ENCODE measurements at places on chromosomes 7 and 10.

- DNase-seq, result no peak
These were observed 13.0 kb downstream of the NRP1 start for GRCh38 chr10:33321516-33321915.

DNA sequence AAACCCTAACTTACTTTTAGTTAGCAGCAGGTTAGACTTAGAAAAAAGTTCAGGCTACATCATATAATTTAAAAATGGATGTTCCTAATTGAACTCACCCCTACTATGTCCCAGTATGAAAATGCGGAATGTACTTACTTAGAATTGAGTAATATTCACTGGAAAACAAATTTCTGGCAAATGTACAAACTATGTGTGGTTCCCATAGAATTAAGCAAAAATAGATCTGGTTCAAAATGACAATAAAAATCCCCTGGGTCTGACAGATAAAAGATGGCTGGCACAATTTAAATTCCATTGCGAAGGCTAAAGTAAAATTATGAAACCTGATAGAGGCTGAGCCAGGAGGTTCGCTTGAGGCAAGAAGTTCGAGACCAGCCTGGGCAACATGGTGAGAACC is 42.4 kb upstream of the PRKAR2B start:
- no peak for DNase-seq

GRCh38 chr10:3486346-3487065 is 298.5 kb downstream of the KLF6 start:
- no peak for DNase-seq

DNA sequence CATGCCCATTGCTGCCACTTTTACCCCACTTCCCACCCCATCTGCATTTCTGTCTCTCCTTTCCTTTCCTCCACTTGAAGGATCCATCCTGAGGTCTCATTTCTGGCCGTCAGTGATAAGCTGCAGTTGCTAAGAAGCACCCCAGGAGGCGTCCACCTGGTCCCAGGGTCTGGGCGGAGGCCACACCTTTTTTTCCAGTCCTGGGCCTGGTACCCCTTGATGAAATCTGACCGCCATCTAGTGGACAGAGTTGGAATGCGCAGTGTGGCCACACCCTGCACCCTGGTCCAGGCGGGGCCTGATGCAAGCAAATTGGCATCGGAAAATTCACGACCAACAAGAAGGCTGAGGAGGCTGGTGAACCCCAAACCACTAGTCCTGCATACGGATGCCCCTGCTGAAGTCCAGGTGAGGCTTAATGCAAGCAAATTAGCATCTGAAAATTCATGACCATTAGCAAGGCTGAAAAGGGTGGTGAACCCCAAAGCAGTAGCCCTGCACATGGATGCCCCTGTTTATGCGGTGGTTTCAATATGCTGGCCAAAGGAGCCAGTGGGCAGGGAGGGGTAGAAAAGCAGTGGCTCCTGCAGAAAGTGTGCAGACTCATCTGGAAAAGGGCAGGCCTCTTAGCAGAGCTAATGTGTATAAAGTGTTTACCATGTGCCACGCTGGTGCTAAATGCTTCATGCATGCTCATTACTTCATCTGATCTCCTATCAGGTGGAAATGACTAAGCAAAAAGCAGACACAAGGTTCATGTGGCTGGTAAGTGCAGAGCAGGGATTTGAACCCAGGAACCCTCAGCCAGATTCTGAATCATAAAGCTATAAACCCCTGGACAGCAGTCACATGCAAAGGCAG is 43.2 kb downstream of the GPAM start:
- peak; percentile 23 for DNase-seq

- DNase-seq, result no peak
These were observed 232.6 kb upstream of the GPR26 start for GRCh38 chr10:123433539-123433938.

DNA sequence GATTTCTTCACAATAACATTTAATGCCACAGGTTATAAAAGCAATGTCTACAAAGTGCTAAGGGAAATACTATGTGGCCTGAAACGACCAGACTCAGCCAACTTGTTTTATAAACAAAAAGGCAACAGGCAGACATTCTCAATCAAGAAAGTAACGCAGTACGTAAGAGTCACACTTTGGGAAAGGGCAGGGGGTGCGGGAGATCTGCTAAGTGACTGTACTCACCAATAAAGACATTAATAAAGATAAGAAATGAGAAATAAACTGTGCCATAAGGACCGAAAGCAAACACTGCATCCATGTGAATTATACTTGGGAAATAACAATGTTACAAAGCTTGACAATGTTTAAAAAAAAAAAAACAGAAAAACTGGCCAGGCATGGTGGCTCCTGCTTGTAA is 25.5 kb downstream of the NSUN6 start:
- no peak for DNase-seq

- no peak for DNase-seq
These were observed 72.7 kb downstream of the CUBN start for GRCh38 chr10:17056781-17057428.
